T-helper 17 cell (primary cell): ENCODE measurements at places on chromosomes 1 and 21. TPM values are rescaled to one million over a fixed set of nuclear protein-coding genes. Genes with fewer than 3 reads are reported as not detected.

DNA sequence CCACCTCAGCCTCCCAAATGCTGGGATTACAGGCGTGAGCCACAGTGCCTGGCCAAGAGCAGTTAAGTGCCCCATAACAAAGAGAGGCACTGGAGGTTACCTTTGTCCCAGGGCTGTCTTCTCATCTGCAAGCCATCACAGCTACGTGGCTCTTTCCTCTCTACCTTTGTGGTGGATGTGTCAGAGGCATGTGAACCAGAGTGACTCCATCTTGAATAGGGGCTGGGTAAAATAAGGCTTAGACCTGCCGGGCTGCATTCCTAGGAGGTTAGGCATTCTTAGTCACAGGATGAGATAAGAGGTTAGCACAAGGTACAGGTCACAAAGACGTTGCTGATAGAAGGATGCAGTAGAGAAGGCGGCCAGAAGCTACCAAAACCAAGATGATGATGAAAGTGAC lies 59.4 kb upstream of the POU2F1 start:
- peaks cover 6% of the 10 kb centered on the region for H3K36me3 ChIP-seq
- no peak for DNase-seq
- peaks cover 54% of the 10 kb centered on the region for H3K27me3 ChIP-seq

The ANGPTL3 gene
- not detected for total RNA-seq

GRCh38 chr1:234250747-234251146 lies 122.5 kb upstream of the COA6 start:
- DNase-seq, result no peak
- no peaks in the 10 kb centered on the region for H3K4me1 ChIP-seq
- H3K36me3 ChIP-seq, result peaks cover 2% of the 10 kb centered on the region
- H3K4me3 ChIP-seq, result no peak overlapping the region
- peaks cover 30% of the 10 kb centered on the region for H3K27me3 ChIP-seq
- H3K27ac ChIP-seq, result no peak overlapping the region

- H3K27ac ChIP-seq, result no peak overlapping the region
- H3K4me1 ChIP-seq, result peaks cover 22% of the 10 kb centered on the region
- no peak overlapping the region for H3K4me3 ChIP-seq
- H3K27me3 ChIP-seq, result no peaks in the 10 kb centered on the region
- peaks cover 19% of the 10 kb centered on the region for H3K36me3 ChIP-seq
Measured at GRCh38 chr1:112665857-112666256, 8.6 kb upstream of the MOV10 start.
